ENCODE measurements at places on chromosomes 7 and 10.

GRCh38 chr7:132756484-132756990 is 180.3 kb upstream of the PLXNA4 start:
- DNase-seq: no peak

DNA sequence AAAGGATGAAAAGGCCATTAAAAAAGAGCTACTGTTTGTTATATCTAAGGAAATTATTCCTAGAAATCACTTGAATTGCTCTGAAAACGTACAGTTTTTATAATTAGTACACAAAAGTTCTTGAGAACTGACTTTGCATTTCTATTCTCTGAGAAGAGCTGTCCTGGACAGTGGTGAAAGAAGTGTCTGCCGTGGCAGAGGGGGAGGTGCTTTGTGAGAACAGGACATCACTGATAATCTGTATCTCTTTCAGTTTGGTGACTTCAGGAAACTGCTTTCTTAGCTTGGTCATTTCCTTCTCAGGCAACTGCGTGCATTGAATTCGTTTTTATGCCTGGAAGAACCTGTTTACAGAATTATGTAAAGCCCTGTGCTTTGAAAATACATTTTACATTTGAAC is 52.1 kb downstream of the POLL start:
- no peak for DNase-seq

DNA sequence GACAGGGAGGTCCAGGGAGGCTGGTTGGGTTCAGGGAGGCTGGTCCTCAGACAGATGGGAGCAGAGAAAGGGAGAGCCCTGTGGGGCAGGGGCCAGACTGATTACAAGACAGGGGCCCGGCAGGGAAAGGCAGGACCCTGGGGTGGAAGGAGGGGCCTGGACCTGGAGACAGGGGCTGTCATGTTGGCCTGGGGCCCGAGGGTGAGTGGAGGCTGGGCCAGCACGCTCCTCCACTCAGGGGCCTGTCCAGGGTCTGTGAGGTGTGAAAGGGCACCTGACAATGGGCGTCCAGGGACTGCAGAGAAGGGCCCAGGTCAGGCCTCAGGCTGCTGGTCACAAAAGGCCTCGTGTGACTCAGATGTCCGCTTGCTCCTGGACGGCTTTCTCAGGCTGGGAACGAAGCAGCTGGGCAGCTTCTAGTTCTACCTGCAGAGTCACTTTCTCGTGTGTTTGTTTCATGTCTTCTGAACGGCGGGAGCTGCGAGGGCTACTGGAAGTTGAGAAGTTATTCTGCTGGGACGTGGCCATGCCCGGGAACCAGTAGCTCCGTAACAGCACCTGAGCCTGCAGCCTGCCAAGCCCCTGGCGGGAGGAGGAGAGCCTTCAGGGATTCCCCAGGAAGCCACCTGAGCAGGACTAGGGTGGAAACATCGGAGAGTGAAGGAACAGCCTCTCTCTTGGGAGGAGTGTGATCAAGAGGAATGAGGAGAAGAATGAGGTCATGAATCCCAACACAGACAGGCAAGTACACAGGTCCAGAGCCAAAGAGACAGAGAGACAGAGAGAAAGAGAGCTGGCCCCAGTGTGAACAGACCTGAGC is 65.8 kb downstream of the KLF6 start:
- DNase-seq: no peak

- no peak for DNase-seq
Observed at GRCh38 chr10:23376229-23376655, 31.6 kb upstream of the C10orf67 start.

GRCh38 chr10:67978749-67979148 is 94.3 kb downstream of the SIRT1 start:
- no peak for DNase-seq

DNA sequence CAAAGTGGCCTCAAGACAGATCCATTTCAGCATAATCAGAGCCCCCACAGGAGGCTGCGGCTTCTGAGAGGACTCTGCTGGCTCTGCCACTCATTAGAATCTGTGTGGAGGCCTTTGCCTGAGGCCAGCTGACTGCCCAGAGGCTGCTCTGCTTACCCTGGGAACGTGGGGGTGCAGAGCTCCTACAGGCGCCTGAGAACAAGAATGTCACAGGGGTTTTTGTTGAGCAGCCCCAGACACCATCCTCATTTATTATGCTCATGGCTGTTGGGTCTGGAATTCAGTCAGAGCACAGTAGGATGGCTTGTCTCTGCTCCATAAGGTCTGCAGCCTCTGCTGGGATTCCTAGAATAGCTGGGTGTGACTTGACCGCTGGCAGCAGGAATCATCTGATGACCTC is 101.8 kb upstream of the GDF10 start:
- DNase-seq: no peak

DNA sequence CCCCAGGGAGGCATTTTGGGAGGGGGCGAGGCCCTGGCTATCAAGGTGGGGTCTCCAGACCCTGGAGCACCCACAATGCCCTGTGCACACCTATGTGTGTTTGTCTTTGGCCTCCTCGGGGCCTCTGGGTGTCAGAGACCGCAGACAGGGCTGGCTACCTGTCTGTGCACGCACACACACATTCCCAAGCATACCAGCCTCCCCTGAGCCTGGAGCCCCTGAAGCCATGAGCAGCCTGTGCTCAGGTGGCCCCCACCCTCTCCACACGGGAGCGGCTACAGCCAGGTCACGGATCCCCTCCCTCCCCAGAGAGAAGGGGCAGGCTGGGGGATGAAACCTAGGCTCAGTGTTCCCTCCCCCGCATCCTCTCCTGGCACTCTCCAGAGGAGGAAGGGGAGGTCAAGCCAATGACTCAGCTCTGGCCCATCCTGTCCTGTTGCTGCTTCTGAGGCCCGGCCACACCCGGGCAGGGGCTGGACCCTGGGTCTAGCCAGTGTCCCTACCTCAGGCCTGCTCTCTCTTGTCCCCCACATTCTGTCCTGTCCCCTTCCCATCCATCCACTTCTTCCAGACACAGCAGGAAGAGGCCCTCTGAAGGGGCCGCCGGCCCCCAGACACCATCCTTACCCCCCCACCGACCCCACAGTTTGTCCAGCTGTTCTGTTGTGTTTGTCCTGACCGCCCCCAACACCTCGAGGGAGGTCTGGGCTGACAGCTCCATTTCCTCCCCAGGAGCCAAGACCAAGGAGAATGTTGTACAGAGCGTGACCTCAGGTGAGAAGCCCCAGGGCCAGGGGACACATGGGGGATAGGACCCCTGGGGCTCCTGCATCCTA is 720 bp downstream of the SNCG start:
- DNase-seq: no peak
